SK-MEL-5 (cell line): ENCODE measurements at places on chromosomes 12 and 14. TPM values are rescaled to one million over a fixed set of nuclear protein-coding genes. Genes with fewer than 3 reads are reported as not detected.

The ZC3H10 gene
- 5.6 and 7.3 TPM in 2 replicates for total RNA-seq

The TCL1B gene
- not detected in 2 replicates for total RNA-seq

The TMEM30B gene
- total RNA-seq, result not detected in 2 replicates

The PITPNM2 gene
- 1.2 and 1.7 TPM in 2 replicates for total RNA-seq

The LHX5 gene
- 0.03 TPM in 1 of 2 replicates, not detected in the other for total RNA-seq
